A549 treated with ZK216348 at 1 μM for 4 hours (cell line): ENCODE measurements at places on chromosomes 7 and 10. TPM values are rescaled to one million over a fixed set of nuclear protein-coding genes. Genes with fewer than 3 reads are reported as not detected.

The MMRN2 gene
- total RNA-seq: 0.57 to 1.4 TPM (median 1.0 TPM) in 5 replicates

The KAZALD1 gene
- 2.3 to 3.9 TPM (median 3.6 TPM) in 5 replicates for total RNA-seq

The PTPRN2 gene
- total RNA-seq: 0.33 to 1.5 TPM (median 0.86 TPM) in 5 replicates

The HOXA1 gene
- total RNA-seq: 2.7 to 4.7 TPM (median 3.8 TPM) in 5 replicates

The PLOD3 gene
- total RNA-seq: 66.1 to 89.3 TPM (median 85.4 TPM) in 5 replicates

The BAMBI gene
- 9.5 to 14.8 TPM (median 12.9 TPM) in 5 replicates for total RNA-seq

The OSBPL3 gene
- total RNA-seq: 8.8 to 13.7 TPM (median 13.4 TPM) in 5 replicates

The RARRES2 gene
- not detected in 5 replicates for total RNA-seq

The AFAP1L2 gene
- 21.1 to 27.8 TPM (median 23.9 TPM) in 5 replicates for total RNA-seq

The HACD1 gene
- total RNA-seq: 40.1 to 60.5 TPM (median 55.2 TPM) in 5 replicates
